Common myeloid progenitor, CD34-positive (primary cell): ENCODE measurements at places on chromosomes 6 and 20.
A peak's percentile ranks its signal among the peaks of the same experiment; 100 is the strongest.

DNA sequence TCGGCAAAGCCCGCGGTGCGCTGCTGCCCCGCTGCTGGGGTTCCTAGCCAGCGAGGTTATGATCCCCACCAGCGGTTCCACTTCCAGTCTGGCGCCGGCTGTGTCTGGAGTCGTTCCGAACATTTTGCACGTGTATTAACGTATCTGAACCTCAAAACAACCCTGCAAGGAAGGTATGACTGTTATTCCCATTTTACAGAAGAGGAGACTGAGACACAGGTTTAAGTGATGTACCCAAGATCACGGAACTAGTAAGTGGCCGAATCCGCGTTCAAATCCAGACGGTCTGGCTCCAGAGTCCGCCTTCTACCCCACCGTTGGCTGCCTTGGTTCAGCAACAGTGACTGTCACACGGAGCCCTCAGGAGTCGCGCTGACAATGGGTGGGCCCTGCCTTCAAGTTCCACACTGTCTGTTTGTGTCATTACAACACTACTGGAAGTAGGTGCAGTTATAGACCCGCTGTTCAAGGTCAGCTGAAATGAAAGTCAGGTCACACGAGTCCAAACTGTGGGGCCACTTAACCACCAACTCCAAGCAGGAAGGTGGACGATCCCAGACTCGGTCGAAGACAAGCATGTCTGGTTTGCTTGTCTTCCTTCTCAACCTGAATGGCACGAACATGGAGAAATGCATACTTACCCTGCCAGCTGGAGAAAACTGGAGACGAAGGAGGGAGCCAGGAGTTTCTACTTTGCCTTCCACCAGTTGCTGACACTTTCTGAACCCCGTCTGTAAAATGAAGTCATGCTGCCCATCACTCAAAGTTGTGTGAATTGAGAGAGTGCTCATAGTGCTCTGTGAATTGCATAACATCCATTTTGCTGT lies 803 bp upstream of the SRXN1 start:
- no peak for DNase-seq

DNA sequence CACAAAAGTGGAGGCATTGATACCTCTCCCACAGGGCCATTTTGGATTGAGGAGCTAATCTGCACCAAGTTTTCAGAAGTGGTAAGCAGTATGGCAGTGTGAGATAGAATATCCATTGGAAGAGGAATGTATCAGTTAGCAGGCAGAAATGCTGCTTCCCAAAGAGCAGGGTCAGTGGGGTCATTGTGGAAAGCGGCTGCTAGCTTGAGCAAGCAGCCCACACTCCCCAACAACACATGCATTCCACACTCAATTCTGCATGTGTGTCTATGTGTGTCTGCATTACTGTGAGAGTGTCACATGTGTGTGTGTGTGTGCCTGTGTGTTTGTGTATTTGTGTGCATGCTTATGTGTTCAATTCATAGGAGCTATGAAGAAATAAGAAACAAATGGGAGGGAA lies 190.9 kb upstream of the FOXA2 start:
- DNase-seq, result no peak

DNA sequence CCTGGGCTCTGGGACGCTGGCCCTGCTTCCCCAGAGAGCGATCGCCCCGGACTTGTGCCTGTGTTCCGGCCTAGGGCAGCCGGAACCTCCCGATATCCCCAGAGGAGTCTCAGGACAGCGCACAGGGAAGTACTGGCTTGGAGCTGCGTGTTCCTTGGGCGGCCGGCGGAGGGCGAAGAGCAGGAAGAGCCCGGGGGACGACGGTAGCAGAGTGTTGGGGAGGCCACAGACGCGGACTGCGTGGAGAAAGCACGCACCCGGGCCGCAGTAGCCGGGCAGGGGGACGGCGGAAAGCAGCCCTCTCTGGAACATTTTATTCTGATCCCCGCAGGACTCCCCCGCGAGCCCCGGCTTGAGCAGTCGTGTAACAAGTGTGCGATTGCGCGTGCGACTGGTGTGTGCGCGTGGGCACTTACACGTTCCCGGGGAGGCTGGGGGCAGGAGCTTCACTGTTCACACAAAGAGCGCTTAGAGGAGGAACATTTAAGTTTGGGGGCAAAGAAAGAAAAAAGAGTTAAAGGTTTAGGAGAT lies 36.1 kb downstream of the NCR2 start:
- peak; percentile 44 for DNase-seq

- no peak for DNase-seq
Observed at GRCh38 chr6:160044687-160045086, 75.8 kb downstream of the IGF2R start.

- DNase-seq, result no peak
Observed at GRCh38 chr20:45959126-45959525, 12.9 kb downstream of the ZNF335 start.

- no peak for DNase-seq
Observed at GRCh38 chr20:18188434-18188833, 50.8 kb downstream of the KAT14 start.

DNA sequence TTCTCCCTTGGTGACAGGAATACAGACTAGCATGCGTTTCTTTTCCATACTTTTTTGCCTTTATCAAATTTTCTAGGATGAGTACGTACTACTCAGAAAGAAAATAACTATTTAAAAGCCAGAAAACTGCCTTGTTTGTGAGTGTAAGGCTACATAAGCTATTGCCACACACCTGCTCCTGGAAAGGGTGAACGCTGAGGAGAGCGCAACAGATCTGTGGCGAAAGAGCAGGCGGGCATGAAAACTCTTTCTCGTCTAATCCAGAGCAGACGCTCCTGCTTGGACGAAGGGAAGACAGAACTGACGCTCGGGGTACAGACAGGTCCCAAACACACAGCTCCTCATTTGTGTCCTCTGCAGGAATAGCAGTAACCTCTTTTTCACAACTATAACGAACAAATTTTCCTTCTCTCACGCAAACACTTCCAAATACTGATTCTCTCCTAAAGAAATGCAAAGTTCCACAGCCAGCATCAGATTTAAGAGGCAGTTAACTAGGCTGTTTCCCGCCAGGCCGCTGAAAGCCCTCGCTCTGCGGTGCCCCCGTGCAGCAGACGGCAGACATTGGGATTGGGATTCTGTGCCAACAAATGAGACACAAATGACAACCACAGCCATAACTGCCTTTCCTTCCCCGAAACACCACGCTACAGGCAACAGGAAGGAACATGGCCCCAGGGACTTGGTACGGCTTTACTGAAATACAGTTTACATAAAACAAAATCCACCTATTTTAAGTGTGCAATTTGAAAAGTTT lies 20.0 kb downstream of the TAF4 start:
- DNase-seq, result no peak

DNA sequence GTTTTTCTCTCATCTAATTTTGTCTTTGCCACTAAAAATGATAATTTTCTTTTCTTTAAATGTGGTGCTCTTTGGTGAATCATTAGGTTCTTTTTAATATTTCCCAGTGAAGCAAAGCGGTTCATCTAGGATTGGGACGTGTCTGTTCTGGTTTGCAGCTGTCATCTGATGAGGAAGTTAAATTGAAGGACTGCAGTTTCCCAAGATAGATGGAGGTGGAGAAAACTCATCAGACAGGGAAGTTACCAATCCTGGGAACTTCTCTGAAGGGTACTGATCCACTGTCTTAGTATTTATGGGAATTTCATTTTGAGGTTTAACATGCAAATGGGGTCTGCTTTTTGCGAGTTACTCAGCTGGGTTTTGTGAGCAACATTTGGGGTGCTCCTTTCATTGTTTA lies 2.4 kb upstream of the AARS2 start:
- no peak for DNase-seq

DNA sequence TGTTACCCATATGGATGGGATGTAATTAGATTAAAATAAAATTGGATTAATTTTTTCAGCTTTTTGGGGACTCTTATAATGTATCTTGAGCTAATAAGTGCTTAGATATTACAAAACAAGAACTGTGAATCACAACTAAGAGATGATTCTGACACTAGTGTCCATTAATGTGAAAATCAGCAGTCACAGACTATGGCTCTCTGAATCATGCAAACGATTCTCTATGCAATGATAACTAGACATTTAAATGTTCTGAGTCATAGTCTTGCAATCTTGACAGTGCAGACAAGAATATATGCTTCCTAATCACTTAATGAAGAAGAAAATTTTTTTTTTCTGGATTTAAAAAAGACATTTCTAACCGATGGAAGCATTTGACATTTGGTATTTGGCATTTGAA lies 82.2 kb upstream of the OPRM1 start:
- DNase-seq, result no peak

GRCh38 chr20:10336959-10337729 lies 96.9 kb downstream of the MKKS start:
- no peak for DNase-seq

GRCh38 chr6:10518557-10519407 lies 2.4 kb upstream of the GCNT2 start:
- peak; percentile 97 for DNase-seq

GRCh38 chr6:157912326-157912725 lies 69.3 kb upstream of the SYNJ2 start:
- DNase-seq, result no peak

DNA sequence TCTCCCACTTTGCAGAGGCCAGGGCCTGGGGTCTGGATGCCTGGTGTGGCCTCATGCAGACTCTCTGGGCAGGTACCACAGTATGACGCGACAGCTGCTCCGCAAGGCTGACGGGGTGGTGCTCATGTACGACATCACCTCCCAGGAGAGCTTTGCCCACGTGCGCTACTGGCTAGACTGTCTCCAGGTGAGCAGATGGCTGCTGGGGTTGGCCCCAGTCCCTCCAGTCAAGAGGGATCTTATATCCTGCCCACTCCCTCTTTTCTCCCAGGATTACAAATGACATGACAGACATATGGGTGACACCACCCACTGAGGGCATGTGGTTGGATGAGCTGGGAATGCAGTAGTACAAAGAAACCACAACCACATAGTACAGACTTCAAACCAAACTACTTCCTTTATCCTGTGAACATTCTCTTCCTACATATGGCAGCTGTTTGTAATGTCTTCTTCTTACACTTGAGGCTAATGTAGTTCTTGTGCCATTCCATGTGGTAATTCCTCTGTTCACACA lies 29.9 kb downstream of the RAB44 start:
- DNase-seq, result no peak

DNA sequence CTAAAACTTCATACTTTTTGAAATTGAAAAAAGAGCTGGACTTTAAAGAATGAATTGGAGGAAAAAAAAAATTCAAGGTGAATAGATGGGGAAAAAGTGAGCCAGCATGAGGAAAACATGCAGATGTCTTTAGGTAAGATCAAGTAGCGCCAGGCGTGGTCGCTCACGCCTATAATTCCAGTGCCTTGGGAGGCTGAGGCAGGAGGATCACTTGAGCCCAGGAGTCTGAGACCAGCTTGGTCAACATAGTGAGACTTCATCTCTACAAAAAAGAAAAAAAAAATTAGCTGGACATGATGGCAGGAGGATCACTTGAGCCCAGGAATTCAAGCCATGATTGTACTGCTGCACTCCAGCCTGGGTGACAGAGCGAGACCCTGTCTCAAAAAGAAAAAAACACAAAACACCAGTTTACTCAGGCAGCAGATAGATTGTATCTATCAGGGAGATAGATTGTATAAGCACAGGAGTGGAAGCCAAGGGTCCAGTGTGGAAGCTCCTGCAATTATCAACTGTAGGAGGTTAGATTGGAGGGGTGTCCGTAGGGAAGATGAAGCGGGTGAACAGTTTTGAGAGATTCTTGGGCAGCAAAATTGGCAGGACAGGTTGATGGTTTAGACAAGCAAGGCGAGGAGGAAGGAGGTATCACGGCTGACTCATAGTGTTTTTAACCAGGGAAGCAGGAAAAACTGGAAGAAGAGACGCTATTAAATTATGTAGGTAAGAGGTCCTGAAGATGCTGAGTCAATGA lies 97.6 kb upstream of the ZNF217 start:
- no peak for DNase-seq

DNA sequence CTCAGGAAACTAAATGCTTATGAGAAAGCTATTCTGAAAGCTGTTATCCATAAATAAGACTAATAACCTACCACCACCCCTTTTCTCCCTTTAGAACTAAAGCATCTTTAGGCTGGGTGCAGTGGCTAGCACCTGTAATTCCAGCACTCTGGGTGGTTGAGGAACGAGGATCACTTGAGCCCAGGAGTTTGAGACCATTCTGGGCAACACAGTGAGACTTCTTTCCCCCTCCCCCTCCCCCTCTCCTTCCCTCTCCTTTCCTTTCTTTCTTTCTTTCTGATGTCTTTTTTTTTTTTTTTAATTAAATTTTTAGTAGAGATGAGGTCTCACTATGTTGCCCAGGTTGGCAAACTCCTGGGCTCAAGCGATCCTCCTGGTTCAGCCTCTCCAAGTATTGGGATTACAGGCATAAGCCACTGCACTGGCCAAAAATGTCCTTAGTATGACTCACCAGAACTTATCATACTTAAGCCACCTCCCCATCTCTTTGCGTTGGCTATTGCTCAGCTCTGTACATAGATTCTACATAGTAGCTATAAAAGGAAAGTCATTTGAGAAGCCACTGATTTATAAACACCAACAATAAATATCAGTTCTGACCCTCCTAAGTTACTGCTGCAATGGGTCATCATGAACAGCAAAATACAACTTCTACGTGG lies 54.8 kb upstream of the SPDEF start:
- no peak for DNase-seq

GRCh38 chr6:163826629-163827028 lies 412.1 kb downstream of the QKI start:
- DNase-seq, result no peak

DNA sequence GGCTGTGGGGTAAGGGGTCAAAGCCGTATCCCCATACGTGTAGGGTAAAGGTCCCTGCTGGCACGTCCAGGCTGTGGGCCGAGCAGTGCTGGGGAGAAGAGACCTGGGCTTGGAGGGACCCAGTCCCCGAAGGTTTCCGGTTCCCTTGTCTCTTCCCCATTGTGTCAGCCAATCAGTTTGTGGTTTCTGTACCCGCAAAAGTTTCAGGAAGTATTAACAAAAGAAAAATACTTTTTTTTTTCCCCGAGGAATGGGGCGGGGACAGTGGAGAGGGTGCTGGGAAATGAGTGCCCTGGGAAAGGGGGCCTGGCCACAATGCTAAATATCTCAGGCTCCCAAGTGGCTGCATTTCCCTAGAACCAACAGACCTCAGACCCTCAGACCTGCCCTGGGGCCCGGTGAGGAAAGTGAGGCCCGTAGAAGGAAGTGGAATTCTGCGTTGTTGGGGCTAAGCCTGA lies 15.2 kb upstream of the AMD1 start:
- peak; percentile 89 for DNase-seq

DNA sequence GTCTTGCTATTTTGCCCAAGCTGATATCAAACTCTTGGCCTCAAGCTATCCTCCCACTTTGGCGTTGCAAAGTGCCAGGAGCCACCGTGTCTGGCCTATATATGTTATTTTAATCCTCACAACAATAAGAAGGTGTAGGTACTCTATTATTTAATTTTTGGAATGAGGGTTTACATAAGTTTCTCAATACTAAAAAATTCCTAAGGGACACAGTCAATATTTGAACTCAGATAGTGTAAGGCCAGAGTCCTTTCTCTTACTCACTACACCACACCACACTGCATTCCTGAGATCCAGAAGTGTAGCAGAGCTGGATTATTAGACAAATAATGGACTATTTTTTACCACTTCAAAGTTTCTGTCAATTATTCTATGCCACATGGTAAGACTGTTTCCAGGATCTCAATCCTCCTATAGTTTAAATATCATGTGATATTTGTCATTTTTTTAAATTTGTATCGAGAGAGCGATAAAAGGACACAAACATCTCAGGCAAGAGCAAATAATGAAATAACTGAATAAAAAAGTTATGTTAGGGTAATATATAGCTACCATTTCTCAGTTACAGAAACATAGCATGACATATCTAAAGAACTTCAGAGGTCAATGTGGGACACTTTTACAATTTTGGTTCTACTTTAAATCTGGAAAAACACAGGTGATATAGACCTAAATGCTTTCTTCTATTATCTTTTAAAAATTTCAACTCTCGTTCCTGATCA lies 162.2 kb upstream of the THEMIS start:
- no peak for DNase-seq
